Breast epithelium (tissue), 4 donors: ENCODE measurements at places on chromosomes 7 and 10.

DNA sequence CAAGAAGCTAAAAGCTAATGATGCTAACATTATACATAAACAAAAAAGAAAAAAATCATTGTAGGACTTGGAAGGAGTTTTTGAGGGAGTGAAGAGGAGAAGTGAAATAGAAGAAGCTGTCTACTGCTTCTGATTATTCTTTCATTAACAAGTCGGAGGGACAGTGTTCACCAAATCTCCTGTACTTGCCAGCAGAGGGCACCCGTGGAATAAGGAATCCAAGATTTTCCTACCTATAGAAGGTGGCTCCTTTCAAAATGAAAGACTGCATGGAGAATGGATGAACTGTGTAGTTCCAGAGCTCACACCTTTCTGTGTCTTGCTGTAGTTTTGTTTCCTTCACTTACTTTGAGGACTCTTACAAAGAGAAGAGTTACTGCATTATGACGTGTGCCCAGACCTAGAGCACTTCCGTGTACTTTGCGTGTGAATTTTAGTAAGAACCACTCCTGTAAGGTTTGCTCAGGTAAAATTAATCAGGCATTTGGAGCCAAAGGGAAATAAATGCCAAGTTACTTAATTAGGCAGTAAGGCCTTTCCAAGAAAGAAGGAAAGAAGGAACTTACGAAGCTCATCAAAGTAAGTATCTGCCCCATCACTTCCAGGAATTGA lies 145.1 kb downstream of the SEMA3D start:
- H3K4me3 ChIP-seq, result no peak overlapping the region
- H3K4me1 ChIP-seq, result no peaks in the 10 kb centered on the region
- H3K36me3 ChIP-seq, result no peaks in the 10 kb centered on the region
- H3K27ac ChIP-seq, result no peak overlapping the region
- peak; percentile 60 for DNase-seq
- H3K27me3 ChIP-seq, result no peaks in the 10 kb centered on the region

DNA sequence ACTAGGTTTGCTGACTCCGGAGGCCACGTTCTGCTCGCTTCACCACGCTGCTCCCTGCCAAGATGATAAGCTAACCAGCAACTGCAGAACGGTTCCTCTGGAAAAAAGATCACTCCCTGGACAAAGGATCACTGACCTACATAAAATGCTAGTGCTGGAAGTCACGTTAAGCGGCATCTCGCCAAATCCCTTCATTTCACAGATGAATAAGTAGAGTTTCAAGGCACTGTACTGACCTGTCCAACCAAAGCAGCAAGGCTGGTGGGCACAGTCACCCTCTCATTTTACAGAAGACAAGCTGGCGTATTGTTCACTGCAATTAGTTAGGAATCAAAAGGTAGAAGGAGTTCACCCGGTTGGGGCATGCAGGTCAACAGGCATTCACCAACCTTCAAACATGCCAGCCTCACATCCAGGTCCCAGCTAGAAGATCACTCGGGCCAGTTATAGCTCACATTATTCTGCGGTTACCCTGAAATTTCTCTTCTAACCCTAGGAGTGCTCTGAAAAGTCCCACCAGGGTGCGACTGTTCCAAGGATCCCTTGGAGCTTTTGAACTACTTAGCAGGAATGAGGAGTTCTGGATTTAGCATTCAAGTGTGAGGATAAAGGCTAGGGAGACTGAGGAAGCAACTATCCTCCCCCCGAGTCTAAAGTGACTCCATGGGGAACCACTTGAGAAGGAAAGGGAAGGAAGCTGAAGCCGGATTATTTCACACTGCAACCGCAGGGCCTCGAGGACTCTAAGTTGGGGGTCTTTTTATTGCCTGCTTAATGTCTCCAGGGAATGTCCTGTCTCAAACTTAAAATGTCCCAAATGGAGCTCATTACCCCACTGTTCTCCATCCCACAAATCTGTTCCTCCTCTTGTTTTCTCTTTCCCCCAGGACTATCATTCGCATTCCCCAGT lies 32.8 kb downstream of the HIPK2 start:
- H3K4me3 ChIP-seq, result no peak overlapping the region
- peaks cover 6% of the 10 kb centered on the region for H3K4me1 ChIP-seq
- H3K36me3 ChIP-seq, result no peaks in the 10 kb centered on the region
- no peak overlapping the region for H3K27ac ChIP-seq

- no peak overlapping the region for H3K4me3 ChIP-seq
- no peaks in the 10 kb centered on the region for H3K27me3 ChIP-seq
- no peak for DNase-seq
- H3K4me1 ChIP-seq, result no peaks in the 10 kb centered on the region
- no peak overlapping the region for H3K27ac ChIP-seq
- H3K36me3 ChIP-seq, result no peaks in the 10 kb centered on the region
Measured at GRCh38 chr10:60978287-60979115, 34.5 kb upstream of the RHOBTB1 start.

DNA sequence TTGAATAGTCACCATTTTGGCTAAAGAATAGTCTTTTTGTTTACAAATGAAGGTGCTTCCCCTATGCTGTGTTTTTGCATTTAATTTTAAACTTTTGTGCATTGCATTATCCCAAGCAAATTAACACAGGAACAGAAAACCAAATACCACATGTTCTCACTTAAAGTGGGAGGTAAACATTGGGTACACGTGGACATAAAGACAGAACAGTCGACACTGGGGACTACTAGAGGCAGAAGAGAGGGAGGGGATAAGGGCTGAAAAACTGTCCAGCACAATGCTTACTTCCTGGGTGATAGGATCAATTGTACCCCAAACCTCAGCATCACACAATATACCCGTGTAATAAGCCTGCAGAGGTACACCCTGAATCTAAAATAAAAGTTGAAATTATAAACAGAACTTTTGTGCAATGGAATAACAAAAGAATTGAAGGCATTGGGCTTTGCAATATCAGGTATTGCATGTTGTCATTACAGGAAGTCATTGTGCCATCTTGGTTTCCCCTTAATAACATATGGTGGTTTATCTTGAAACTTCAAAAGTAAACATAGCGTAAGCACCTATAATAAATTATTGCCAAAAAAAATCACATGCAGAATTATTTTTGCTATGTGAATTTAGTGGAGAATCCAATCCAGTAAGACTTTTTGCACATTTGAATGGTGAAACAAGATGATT lies 16.1 kb downstream of the ADD3 start:
- no peaks in the 10 kb centered on the region for H3K36me3 ChIP-seq
- no peak overlapping the region for H3K27ac ChIP-seq
- H3K27me3 ChIP-seq, result no peaks in the 10 kb centered on the region
- no peak for DNase-seq
- H3K4me1 ChIP-seq, result no peaks in the 10 kb centered on the region

GRCh38 chr10:44261296-44261695 lies 123.6 kb downstream of the CXCL12 start:
- H3K27ac ChIP-seq, result peak overlapping the region; percentile 84
- DNase-seq, result no peak
- H3K36me3 ChIP-seq, result no peaks in the 10 kb centered on the region
- no peak overlapping the region for H3K4me3 ChIP-seq

DNA sequence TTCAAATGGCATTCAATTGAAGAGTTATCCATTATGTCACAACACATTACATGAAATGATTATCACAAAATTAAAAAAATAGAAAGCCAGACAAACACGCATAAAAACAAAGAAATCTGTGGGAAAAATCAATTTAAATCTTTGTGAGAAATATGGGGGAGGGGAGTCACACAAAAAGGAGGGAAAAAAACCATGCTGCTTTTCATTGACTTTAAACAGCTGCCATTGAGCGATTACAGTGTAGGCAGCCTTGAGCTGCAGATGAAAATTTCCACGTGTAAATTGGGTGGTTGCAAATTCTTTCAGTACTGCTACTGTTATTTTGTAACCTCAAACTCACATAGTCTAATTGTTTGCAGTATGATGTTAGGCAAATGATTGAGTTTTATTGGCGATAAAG lies 889.9 kb upstream of the PHF14 start:
- H3K27me3 ChIP-seq, result no peaks in the 10 kb centered on the region
- DNase-seq, result no peak
- H3K4me1 ChIP-seq, result no peaks in the 10 kb centered on the region
- no peak overlapping the region for H3K4me3 ChIP-seq
- H3K36me3 ChIP-seq, result no peaks in the 10 kb centered on the region

DNA sequence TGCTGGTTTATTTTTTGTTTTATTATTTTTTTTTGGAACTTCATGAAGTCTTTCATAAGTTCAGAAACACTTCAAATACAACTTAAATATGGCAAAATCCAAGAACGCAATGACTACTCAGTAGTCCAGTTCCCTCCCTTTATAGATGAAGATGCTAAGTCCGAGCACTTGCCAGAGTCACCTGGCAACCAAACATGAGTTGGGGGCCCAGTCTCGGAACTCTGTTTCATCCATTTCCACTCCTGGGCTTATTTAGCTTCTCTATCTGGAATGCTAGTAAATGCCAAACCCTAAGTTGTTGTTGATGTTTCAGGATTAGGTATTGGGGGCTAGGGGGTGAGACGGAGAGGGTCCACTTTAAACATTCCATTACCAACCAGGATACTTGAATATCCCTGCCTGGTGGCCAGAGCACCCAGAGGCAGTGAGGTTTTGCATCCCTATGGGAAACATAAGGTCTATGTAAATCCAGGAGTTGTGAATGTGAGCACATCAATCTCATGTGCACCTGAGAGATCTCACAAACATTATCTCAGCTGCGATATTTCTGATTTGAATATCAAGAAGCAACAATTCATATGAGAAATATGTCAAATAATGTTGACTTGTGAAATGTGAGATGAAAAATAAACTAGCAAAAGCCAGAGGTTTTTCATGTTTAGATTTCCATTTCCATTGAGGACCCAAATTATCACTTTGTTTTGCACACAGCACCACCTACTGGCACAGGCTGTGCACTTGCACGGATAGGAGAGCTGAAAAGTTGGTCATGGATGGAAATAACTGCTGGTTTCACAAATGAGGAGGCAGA lies 129.3 kb downstream of the PKD1L1 start:
- H3K27ac ChIP-seq, result no peak overlapping the region
- H3K4me1 ChIP-seq, result no peaks in the 10 kb centered on the region
- H3K36me3 ChIP-seq, result no peaks in the 10 kb centered on the region
- peak; percentile 58 for DNase-seq
- no peak overlapping the region for H3K4me3 ChIP-seq

DNA sequence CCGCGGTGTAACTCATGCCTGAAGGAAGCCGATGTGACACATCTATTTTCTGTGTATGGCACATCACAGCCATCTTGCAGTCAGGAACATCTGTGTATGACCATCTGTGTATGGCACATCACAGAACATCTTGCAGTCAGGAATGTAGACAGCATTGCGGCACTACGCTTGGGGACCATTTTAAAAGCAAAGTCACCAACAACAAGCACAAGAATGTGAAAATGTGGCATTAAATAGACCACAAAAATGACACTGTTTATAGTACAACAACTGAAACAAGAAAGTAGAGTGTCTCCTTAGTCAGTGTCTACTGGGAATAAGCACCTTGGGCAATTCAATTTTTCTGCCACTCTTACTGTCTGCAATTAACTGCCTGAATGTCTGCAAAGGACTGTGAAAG lies 124.4 kb downstream of the HGF start:
- no peak for DNase-seq
- no peak overlapping the region for H3K4me3 ChIP-seq
- H3K4me1 ChIP-seq, result no peaks in the 10 kb centered on the region
- no peak overlapping the region for H3K27ac ChIP-seq
- no peaks in the 10 kb centered on the region for H3K27me3 ChIP-seq

DNA sequence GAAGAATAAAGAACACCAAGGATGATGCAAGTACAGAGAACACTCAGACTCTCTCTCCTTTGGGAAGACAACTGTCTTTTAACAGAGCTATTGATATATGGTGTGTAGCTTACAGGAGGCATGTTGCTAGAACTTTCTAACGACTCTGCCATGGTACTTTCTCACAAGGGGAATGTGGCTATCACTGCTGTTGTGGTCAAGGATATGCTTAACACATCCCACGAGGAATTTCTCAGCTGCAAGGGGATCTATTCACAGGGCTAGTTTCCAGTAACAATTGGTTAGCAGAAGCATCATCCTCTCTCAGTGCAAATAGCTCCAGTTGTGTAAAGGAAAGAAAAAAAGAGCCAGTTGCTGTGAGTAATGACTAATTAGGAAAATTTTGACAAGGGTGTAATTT lies 826.0 kb downstream of the SORCS1 start:
- H3K4me1 ChIP-seq, result no peaks in the 10 kb centered on the region
- H3K27ac ChIP-seq, result no peak overlapping the region
- H3K4me3 ChIP-seq, result no peak overlapping the region
- H3K36me3 ChIP-seq, result no peaks in the 10 kb centered on the region
- no peaks in the 10 kb centered on the region for H3K27me3 ChIP-seq
- no peak for DNase-seq

DNA sequence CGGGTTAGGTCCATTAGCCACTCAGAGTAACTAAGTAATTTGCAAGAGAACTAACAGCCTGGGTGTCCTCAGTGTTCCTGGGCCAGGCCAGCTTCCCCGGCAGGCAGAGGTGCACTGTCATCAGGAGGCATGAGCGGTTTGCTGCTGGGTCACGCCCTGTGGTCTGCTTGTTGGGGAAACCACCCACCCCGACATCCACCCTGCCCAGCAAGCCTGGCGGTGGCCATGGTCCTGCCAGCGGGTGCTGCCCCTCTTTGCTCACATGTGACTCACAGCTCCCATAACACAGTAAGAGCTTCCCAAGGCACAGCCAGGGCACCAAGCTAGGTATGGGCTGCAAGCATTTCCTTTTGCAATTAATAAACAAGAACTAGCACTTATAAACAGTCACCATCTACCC lies 75.9 kb downstream of the RGS10 start:
- DNase-seq, result no peak
- no peaks in the 10 kb centered on the region for H3K4me1 ChIP-seq
- no peak overlapping the region for H3K4me3 ChIP-seq
- no peaks in the 10 kb centered on the region for H3K36me3 ChIP-seq
- H3K27ac ChIP-seq, result no peak overlapping the region

GRCh38 chr7:5229451-5230264 lies 39.6 kb downstream of the WIPI2 start:
- H3K36me3 ChIP-seq, result peaks cover 38% of the 10 kb centered on the region
- no peaks in the 10 kb centered on the region for H3K4me1 ChIP-seq
- no peak overlapping the region for H3K27ac ChIP-seq
- no peak for DNase-seq
- H3K27me3 ChIP-seq, result no peaks in the 10 kb centered on the region

GRCh38 chr10:93993414-93993781 lies 333 bp upstream of the PLCE1 start:
- no peaks in the 10 kb centered on the region for H3K27me3 ChIP-seq
- H3K4me3 ChIP-seq, result peak overlapping the region; percentile 80
- H3K27ac ChIP-seq, result no peak overlapping the region
- no peaks in the 10 kb centered on the region for H3K36me3 ChIP-seq
- H3K4me1 ChIP-seq, result no peaks in the 10 kb centered on the region

DNA sequence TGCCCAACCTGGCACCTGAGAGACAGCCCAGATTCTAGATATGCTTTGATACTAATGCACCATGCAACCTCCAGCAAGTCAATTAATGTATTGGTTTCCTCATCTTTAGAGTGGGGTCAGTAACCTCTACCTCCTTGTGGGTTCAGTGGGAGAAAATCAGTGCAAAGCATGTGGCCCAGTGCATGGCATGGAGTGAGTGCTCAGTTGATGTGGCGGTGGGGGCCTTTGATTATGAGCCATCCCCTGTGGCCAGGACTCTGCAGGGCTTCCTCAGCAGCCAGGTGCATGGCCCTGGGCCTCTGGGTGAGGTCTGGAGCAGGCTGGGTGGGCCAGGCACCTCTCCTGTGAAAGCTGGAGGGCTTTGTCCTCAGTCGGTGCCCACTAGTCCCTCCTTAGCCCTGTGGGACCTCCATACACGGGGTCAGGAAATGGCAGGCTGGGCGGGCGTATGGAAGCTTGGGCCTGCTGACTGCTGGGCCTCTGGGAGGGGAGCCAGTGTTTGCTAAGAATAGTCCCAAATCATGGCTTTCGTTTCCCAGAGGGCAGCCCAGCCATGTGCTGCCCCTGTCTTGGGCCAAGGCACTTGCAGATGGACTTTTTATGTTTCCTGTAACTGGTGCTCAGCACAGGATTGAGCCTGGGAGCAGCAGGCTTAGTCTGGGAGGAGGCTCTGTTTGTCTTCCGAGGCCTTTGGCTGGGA lies 3.4 kb downstream of the PALD1 start:
- no peak overlapping the region for H3K4me3 ChIP-seq
- no peak overlapping the region for H3K27ac ChIP-seq
- H3K27me3 ChIP-seq, result no peaks in the 10 kb centered on the region
- H3K36me3 ChIP-seq, result no peaks in the 10 kb centered on the region
